ENCODE measurements at places on chromosomes 7 and 10.

DNA sequence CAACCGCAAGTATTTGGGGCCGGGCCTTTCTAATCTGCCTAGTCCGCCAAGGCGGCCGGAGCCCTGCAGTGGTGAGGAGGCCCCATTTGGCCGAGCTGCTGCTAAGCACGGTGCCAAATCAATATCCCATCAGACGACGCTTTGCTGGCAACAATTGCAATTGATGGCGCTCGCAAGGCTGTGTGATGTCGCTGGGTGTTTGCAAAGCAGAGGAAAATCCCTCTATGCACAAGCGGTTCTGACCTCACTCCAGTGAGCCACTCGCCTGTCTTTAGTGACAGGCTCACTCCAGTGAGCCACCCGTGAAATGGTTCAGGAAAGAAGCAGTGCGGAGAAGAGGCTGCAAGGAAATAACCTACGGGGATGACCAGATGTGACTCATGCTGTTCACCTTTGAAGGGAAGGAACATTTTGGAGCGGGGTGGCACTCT is 18.3 kb upstream of the PDE1C start:
- DNase-seq = no peak

DNA sequence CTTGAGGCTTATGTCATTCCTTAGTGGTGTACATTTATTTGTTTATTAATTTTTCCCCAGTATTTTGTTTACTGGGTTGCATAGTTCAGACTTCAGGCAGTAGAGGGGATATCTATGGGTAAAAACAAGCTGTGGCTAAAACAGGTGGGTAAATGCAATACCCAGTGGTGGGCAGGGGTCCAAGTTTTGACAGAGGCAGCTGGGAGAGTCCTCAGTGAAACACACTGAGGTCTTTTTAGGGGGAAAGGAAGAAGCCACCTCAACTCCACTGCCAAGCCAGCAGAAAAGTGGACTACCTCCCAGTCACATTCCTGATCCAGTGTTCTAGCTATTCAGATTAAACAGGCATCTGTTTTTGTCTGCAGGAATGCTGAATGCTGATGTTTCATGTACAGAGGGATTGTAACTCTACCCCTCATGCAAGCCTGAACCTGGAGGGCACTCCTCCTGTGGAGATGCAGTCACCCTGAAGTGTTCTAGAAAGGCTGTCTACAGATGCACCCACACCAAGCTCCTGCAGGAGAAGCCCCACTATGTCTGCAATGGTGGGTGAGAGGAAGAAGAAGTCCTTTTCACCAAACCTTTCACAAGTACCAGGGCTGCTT is 757.8 kb downstream of the INHBA start:
- DNase-seq = no peak

DNA sequence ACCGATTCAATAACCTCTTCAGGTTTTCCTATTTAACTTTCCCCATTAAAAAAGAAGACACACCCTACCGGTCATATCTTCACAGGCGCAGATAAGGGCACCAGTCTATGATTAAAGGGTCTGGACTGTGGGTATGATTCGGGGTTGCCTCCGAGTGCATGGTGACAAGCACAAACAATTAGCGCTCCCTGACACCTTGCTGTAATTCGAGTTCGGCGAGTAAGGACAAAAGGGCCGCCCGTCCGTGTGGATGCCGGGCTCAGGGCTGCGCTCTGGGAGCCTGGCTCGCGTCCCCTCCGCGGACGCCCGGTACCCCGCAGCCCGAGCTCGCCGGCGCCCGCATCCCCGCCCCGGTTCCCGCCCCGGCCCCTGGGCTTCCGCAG is 111.9 kb upstream of the RHEB start:
- DNase-seq = peak; percentile 27

GRCh38 chr10:78588194-78588811 is 480.5 kb upstream of the ZMIZ1 start:
- DNase-seq = peak; percentile 43

DNA sequence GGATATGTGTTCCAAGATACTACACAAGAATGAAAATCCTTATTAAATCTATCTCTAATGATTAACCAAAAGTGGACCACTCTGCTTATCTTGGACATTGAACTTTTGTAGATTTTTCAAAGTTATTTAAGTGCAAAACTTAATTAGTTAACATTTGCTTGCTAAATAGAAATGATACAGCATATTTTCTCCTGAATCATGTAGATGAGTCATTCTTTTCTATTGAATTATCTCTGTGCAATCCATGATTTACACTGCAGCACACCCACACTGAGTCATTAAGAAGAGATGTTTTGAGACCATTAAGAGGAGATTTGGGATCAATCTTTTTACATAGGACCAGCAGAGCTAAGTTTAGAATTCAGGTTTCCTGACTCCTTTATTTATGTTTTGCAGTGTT is 6.6 kb upstream of the ABCC2 start:
- DNase-seq = no peak

DNA sequence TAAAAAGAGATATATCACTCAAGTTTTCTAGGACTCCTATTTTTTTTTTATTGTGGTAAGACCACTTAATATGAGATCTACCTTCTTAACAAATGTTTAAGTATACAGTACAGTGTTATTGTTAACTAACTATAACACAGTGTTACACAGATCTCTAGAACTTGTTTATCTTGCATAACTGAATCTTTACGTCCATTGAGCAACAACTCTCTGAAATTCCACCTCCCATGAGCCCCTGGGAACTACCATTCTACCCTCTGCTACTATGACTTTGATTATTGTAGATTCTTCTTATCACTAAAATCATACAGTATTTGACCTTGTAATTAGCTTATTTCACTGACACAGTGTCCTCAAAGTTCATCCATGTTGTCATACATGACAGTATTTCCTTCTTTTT is 22.5 kb upstream of the REEP3 start:
- DNase-seq = no peak

DNA sequence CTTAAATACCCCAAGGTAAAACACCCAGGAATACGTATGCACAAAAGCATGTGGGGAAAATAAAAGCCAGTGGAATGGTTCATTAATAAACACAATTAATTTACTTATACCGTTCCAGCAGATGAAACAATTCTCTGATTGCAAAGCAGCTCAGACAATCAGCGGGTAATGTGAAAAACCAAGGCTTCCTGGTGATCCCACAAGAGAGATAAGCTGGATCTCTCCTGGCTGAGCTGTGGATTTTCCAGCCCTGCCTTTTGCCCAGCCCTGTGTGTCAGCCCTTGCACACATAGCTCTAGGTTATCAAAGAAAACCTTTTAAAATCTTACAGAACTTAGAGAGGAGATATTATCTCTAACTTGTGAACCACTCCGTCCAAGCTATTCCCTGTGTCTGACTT is 1010.7 kb upstream of the AUTS2 start:
- no peak for DNase-seq

DNA sequence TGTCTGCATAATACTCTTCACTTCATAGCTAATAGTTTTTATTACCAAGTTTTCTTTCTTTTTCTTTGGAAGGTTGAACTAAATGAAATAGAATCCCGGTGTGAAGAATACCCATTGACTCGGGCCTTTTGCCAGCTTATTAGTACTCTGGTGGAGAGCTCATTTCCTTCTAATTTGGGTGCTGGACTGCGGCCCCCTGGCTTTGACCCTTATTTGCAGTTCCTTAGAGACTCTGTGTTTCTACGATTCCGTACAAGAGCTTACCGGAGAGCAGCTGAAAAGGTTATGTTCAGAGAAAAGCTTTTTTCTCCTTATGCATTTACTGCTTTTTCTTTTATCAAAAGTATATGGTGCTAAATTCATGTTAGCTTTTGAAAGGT is 40.2 kb downstream of the NUP205 start:
- DNase-seq = no peak

- no peak for DNase-seq
Measured at GRCh38 chr7:71278257-71278656, 146.3 kb downstream of the GALNT17 start.

- DNase-seq = no peak
Measured at GRCh38 chr7:100836812-100837098, 9.4 kb upstream of the EPHB4 start.

GRCh38 chr10:95513941-95514392 is 47.2 kb downstream of the SORBS1 start:
- DNase-seq = peak; percentile 77

DNA sequence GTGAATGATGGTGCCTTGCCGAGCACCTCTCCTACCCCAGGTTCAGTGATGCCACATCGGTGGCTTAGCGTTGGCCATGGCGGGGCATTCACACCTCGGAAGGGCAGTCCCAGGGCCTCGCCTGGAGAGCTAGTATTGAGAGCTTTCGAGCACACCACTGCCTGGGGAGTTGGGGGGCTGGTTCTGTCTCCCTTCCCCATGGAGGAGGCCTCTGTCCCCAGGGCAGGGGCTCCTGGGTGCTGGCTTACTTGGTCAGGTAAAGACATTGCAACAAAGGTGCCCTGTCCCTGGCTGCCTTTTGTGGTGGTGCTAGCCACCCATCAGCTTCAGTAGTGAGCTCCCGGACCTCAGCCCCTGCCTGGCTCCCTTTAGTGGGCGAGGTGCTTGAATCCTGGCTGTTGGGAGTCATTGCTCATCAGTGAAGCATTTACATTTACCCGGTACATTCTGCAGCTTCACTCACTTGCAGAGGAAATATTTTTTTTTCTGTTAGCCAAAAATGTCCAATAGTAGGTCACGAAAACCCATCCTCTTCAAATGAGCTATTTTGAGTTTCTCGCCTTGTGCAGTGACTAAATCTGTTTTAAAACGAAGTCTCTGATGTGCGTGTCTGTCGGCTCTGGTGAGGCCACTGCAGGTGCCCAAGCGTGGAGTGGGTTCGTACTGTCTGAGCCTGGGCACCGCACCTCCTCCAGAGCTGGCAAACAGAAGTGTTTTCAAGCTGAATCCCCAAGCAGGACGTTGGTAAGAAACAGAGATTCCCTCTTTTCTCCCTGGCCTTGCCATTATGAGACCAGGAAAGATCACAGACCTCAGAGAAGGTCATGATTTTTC is 95.5 kb downstream of the INPP5A start:
- peak; percentile 25 for DNase-seq

DNA sequence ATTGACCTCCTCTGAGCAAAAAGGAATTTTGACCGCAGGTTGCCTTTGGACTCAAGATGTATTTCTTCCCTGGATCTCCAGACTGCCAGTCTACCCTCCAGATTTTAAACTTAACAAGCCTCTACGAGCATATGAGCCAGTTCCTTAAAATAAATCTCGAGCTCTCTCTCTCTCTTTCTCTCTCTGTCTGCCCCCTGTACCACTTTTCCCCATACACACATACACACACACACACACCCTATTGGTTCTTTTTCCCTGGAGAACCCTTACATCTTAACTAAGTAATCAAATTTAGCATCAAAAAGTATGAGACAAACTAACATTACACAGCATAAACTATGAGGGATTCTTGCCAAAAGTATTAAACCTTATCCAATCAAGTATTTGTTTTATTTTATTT is 11.4 kb downstream of the BCAP29 start:
- no peak for DNase-seq

GRCh38 chr7:137446025-137446424 is 102.5 kb upstream of the PTN start:
- no peak for DNase-seq

DNA sequence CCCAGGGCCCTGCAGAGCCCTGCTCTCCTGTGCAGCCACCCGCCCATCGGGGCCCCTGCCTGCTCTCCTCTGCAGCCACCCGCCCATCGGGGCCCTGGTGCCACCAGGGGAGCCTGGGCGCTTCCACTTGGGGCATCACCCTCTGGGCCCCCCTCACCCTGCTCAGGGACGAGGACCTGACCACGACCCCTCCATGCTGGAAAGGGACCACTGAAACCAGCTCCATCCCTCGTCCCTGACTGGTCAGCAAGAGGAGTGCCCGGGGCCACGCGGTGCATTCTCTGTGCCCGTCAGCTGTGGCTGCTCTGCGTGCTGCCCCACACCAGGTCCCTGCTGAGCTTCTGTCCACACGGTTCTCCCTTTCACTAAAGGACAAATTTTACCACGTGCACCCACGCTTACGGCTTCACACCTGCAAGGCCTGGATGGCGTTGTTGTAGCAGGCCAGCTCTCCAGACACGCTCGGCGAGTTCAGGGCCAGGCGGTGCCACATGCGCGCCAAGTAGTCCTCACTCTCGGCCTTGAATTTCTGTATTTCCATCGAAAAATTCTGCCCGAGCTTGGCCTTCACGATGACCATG is 57.6 kb downstream of the CFAP46 start:
- DNase-seq = no peak

GRCh38 chr10:15189133-15189885 is 20.8 kb upstream of the NMT2 start:
- DNase-seq = no peak

GRCh38 chr10:12414278-12414989 is 65.1 kb downstream of the CAMK1D start:
- DNase-seq = no peak

DNA sequence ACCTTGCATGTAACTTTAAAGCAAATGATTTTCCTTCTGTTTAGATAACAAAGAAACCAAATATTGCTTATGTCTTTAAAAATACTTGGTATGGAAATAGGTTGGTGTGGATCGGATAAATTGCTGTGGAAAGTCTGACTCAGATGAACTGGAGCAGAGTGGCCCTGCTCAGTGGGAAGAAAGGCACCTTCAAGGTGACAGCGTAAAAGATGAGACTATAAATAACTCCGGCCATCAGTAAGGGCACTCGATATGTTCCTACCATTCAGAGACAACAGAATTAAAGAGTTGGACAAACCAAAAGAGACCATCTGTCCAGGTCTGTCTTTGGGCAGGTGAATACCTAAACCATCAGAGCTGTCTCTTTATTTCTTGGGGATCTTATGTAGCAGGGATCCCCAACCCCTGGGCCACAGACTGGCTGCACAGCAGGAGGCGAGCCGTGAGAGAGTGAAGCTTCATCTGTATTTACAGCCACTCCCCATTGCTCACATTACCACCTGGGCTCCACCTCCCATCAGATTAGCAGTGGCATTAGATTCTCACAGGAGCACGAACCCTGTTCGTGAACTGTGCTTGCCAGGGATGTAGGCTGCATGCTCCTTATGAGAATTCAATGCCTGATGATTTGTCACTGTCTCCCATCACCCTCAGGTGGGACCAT is 357.1 kb downstream of the PRPF18 start:
- no peak for DNase-seq

GRCh38 chr10:49550563-49550962 is 11.6 kb upstream of the ERCC6 start:
- DNase-seq = peak; percentile 79

- DNase-seq = no peak
Measured at GRCh38 chr10:11262494-11263345, 245.0 kb downstream of the CELF2 start.

DNA sequence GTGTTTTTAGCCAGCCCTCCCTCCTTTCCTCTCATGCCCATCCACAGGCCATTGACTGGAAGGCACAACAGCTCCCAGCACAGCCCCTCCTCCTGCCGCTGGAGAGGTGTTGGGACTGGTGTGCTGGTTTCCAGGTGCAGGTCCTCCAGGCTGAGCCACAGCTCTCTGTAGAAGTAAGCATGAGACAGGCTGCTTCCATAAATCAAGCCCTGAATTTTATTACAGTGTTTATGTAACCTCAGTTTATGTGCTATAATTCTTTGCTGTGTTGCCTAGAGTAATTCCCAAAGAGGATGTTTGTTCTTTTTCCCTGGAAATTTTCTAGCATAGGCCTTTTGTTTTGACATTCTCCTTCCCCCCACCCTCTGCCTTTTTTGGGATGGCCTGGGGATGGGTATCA is 445.8 kb downstream of the AUTS2 start:
- DNase-seq = no peak

- no peak for DNase-seq
Measured at GRCh38 chr7:132878204-132878919, 203.5 kb downstream of the CHCHD3 start.

Data from MG63 (cell line).